Fibroblast of the aortic adventitia (primary cell): ENCODE measurements at places on chromosomes 7 and 10. TPM values are rescaled to one million over a fixed set of nuclear protein-coding genes. Genes with fewer than 3 reads are reported as not detected.

GRCh38 chr10:86232644-86233043 lies 134.0 kb downstream of the GRID1 start:
- DNase-seq = no peak

DNA sequence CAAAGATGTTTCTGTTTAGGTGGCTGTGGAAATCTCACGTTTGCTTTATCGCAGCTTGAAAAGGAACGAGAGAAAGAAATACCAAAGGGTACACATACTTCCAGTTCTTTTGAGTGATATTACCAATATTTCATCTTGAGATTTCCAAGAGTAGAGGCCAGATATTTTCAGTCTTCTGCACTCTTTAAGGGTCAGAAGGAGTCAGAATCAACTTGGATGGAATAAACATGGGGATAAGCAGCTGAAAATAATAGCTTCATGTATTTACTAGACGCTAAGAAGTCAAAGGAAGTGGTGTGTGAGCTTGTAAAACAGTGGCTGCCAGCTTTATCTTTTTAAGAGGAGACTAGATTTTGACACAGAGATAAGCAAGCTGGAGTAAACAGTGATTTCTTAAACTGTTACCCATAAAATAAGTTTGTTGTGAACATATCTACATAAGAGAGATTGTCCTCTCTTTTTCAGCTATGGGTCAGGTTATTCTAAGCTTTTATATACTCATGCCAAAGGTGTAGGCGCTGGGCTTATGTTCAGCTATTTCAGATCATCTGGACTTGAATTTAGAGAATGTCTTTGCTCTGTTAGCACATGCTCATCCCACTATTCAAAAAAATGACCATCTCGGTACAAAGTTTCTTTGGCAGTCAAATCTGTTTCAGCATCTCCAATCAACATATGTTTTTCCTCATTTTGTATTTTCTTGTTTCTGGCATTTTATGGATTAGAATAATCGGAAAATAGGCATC lies 170.8 kb upstream of the TCF7L2 start:
- no peak for DNase-seq

DNA sequence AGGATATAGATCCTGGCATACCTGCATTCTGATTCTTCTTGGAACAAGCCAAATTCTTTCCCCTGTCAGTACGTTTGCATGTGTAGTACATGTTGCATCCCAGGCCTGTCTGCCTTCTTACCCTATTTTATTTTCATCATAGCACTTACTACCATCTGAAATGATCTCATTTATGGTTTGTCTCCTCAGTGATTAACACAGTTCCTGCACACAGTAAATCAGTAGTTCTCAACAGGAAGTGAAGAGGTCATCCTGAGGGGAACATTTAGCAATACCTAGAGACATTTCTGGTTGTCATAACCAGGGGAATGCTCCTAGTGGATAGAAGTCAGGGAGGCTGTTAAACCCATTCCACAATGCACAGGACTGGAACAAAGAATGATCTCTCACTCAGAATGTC lies 38.2 kb upstream of the SLC26A4 start:
- peak; percentile 45 for DNase-seq

GRCh38 chr10:122850705-122851640 lies 5.3 kb upstream of the CUZD1 start:
- peak; percentile 72 for DNase-seq

GRCh38 chr7:39909526-39909925 lies 40.5 kb upstream of the CDK13 start:
- no peak for DNase-seq

GRCh38 chr10:75880031-75880775 lies 448.8 kb downstream of the LRMDA start:
- no peak for DNase-seq

DNA sequence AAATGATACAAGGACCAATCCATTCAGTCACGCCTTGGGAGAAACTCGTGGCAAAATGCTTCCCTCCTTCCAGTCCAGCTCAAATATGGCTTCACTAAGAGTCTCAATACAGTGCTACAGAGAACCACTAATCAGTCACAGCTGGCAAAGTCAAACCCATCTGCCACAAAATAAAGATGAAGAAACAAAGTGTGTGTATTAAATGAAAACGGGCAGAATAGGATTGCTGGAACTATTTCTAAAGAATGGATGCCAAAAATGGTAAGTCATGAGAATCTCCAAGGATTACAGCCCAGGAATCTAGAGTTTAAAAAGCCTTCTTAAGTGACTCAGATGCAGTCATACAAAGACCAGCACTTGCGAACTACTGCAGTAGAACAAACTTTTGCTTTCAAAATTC lies 61.9 kb downstream of the CACUL1 start:
- DNase-seq = peak; percentile 94

- peak; percentile 96 for DNase-seq
Observed at GRCh38 chr10:124999433-125000365, 57.8 kb downstream of the ZRANB1 start.

DNA sequence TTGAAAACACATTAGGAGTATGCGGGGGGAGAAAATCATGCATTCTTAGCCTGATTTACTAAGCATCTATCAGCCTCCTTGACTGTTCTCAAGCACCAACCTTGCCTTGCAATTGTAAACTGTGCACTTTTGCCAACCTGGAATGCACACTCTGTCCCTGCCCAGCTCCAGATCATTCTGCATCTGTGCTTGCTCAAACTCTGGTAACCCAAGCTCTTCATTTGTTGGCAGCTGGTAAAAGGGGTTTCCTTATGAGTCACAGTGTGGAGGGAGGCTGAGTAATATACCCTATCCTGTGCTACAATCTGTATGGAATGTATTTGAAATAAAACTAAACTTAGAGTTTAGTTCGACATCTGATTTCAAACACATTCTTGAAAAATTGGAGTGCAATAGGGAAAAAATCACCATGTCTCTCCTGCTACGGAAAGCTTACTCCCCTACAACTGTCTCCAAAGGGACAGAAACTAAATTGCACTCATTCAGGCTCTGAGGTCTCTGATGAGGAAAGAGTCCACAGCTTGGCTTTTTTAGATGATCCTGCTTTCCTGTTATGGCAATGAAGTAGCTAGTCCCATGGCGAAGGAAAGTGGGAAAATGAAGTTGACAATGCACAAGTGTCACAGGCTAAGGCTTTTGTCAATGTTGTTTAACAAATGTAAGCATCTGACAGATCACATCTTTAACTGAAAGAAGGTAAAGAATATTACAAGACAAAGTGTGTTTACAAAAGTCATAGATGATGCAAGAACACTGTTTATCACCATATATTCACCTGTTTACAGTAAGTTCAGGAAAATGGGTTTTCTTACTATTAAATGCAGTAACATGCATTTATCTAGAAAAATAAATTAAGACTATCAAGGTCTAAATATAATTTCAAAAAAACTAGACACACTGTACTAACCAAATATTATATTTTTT lies 61.9 kb downstream of the TES start:
- DNase-seq = peak; percentile 97

DNA sequence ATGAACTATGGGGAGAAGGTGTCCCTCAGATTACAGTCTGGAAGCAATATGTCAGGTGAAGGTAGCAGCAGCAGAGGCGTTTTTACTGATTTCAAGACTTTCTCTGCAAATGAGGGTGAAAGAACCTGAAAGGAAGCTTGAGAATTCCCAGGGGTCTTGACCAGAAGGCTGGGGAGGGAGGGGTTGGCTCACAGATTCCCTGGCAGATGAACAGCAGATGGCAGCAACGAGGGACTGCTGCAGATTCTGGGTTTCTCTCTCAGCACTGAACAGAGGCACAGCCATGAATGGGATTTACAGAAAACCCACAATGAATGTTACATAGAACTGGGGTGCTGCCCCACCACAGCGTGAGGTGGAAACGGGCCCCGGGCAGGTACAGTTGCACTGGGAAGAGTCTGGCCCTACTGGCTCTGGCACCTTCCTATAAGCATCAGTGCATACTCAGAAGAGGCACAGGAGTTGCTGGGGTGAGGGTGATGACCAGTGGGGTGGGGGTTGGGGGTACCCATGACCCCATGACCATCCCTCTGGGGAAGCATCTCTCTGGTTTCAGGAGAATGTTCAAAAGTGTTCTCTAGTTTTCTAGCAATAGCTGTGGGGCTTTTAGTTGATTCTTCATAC lies 317.8 kb downstream of the SH2D4B start:
- no peak for DNase-seq

DNA sequence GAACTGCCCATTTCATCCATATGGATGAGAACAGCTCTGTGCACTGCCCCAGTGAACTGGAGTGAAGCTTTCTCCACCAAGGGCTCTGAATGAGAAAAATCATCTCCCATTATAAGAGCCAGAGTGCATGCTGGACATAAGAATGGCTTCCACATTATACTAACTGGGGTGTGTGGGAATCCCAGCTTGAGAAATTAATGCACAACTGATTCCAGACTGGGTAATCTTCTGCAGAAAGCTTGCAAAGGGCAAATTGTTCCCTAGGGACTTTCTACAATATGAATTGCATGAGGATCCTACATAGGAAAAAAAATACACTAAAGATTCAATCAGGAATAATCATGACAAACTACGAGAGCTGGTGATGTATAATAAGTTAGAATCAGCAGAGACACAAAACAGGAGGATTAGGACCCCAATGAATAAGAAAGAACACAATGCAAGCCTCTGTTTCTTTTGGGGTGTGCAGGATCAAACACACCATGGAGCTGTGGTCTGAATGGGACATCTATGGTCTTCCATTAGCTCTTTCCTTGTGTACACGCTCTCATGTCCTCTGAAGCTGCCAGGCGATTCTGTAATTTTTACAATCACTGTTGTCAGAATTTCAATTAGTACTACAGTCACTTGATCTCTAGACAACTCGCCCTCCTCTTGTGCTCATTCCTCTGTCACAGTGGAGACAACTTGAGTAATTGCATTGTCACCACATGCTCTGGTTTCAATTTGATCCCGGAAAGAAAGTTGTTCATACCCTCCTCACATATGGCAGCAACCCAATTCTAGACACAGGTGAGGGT lies 1327.4 kb downstream of the GATA3 start:
- no peak for DNase-seq

GRID2IP gene
- not detected in 2 replicates for total RNA-seq
